ENCODE measurements at places on chromosomes 2 and 18.

DNA sequence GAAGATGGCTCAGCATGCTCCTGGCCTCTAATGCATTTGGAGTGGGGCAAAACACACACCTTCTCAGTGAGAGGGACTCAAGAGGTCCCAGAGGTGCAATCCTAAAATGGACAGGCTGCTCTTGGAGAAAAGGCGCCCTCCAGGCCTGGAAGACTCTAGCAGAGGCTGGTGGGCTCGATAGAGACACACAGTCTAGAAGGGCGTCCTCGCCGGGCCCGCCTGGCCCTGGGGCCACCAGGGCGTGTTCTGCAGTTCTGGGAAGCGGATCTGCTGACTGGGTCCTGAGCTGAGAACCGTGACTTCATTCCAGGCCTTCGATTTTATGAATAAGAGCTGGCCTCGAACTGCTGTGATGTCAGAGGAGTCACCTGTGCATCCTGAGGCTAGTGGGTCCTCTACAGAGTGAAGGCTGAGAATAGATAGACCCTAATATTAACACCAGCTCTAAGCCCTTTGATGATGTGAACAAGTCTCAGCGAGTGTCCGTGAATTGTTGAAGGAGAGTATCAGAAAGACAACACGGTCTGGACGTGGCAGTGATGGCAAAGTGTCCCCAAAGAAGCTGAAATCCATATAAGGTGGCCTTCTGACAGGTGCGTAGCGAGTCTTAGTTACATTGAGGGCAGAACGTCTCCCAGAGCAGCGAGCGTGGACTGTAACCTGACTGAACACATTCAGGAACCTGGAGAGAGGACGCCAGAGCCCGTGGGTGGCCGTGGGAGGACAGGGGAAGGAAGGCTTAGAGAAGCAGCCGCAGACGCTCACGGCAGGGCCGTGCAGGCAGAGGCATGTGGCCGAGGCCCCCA is 136.9 kb downstream of the PTGR3 start:
- DNase-seq, result no peak

- DNase-seq, result no peak
Measured at GRCh38 chr2:9771101-9771449, 72.2 kb upstream of the TAF1B start.

- DNase-seq, result no peak
Measured at GRCh38 chr2:3368261-3368722, 9.3 kb downstream of the EIPR1 start.

DNA sequence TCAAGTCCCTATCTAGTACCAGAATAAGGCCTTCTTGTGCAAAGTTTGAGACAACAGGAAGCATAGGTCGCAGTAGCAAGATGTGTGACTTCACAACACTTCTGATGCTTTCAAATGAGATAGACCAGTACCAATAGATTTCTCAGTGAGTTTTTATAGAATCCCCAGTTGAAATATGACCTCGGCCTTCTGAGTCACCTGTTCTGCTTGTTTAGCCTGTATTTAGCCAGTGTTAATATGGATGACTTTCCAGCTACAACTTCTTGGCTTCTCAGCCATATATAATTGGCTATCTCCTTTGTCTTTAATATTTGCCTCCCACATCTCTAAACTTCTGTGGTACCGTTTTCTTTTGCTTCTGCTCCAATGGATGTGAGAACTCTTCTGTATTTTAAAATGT is 113.8 kb downstream of the KYNU start:
- no peak for DNase-seq

- no peak for DNase-seq
Measured at GRCh38 chr18:36200354-36200771, 13.1 kb downstream of the MOCOS start.

DNA sequence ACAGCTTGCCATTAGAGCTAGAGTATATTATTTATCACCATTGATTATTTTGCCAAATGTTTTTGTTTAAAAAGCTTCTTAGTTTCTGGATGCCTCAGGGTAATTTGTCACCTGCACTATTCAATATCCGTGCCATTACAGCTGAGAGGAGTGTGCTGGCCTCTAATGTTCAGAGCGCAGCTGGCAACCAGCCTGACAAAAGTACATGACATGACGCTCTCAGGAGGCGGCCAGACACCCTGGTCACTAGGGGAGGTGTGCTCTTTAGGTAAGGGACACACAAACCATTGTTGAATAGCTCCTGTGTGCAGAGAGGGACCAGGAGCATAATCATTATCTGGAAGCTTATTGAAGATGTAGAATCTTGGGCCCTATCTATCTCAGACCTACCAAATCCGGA is 20.3 kb downstream of the LIMS1 start:
- no peak for DNase-seq

GRCh38 chr2:200275295-200276013 is 31.0 kb upstream of the SPATS2L start:
- no peak for DNase-seq

DNA sequence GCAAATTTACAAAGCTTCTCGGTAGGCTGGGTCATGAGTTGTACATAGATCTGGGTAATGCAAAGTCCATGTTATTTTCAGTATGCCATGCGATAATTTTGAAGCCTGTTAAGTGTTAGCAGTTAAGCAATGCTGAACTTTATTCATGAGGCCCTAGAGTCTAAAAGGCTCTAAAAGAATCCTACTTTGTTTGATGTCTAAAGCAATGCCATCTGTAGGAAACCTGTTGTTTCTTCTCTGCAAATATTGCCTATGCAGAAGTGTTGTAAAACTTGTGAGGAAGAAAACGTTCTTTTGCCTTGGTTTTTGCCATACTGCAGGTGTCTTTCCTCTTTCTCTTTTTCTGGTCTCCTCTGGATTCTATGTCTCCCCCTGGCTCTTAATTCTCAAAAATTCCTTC is 9.1 kb downstream of the ARHGAP15 start:
- no peak for DNase-seq

GRCh38 chr18:33757037-33757436 is 179.0 kb downstream of the ASXL3 start:
- DNase-seq, result no peak

DNA sequence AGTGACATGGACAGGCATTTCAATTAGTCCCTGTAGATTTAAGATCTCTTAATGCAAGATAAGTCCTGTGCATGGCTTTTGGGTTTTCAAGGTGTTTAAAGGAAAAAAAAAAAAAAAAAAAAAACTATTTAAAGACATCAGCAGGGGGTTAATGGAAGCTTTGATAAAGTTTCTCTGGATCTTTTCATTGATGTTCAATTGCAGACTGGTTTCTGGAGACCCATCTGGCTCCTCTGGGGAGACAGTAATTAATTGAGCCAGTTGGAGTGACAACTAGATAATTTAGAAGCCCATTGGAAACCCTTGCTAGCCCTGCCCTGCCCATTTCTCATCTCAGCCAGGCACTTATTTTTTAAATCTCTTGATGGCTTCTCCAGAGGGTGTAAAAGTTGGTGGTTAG is 98.7 kb downstream of the EPHA4 start:
- peak; percentile 42 for DNase-seq

GRCh38 chr2:74384051-74384450 is 3.9 kb upstream of the DCTN1 start:
- DNase-seq, result no peak

GRCh38 chr2:194550702-194551101 is 1106.3 kb upstream of the SLC39A10 start:
- no peak for DNase-seq

GRCh38 chr18:29004921-29005320 is 828.0 kb upstream of the CDH2 start:
- peak; percentile 16 for DNase-seq

- no peak for DNase-seq
Measured at GRCh38 chr2:151113318-151113717, 148.3 kb downstream of the RBM43 start.

DNA sequence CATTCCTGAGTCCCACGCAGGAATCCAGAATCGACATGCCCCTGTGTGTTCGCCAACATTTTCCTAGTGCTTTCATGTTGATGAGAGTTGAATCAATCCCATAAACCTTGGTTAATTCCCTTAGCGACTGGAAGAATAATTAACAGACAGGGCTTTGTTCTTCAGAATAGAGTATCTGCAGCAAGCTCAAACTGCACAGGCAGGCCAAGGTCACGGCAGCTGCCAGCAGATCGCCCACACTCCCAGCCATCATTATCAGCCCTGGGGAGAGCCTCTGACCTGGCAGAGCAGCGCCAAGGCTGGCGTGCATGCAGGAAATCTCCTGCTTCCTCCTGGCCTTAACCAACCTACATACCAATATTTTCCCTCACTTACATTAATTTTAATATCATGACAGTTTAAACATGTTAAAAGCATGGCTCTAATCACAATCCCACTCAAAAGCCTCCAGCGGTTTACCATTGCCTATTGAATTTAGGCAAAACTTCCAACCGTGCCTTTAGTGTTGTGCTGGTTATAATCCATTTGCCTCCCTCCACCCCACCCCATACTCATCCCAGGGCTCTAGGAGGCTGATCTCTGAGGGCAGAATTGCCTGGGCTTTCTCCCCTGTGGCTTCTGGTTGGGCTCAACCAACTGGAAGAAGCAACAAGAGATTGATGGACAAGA is 46.8 kb upstream of the NCK2 start:
- DNase-seq, result peak; percentile 18

GRCh38 chr18:79515944-79516351 is 120.2 kb downstream of the NFATC1 start:
- no peak for DNase-seq

GRCh38 chr2:55985406-55985805 is 61.8 kb upstream of the EFEMP1 start:
- no peak for DNase-seq

DNA sequence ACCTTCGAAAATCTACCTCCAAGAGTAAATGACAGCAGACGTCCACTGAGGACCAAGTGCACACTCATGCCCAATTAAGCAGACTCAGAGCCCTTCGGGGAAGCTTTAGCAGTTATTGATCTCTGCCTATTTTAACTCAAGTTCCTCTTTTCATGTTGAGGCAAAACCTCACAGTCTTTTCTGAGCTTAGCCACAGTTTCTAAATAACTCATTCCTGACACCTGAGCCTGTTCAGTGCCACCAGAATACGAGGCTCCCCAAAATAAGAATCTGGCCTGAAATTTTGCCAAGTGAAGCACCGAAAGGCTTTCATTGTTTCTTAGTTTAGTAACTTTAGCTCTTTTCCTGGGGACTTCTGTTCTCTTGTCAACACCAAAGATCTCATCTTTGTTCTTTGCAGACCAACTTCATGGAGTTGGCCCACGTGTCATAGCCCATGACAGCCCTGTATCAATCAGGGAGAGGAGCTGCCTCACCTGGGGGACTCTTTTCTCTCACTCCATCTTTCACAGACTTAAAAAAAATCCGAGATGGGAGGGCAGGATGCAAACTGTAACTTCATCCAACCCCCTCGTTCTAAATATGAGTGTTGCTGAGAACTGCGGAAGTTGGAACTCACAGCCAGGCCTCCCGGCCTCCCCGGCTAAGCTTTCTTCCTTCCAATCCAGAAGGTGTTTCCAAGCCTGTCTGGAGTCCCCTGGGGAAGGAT is 22.2 kb downstream of the INPP5D start:
- DNase-seq, result no peak
